GM23248 (cell line): ENCODE measurements at places on chromosomes 2 and 18. TPM values are rescaled to one million over a fixed set of nuclear protein-coding genes. Genes with fewer than 3 reads are reported as not detected.
A peak's percentile ranks its signal among the peaks of the same experiment; 100 is the strongest.

- no peak for DNase-seq
Measured at GRCh38 chr2:196130039-196130825, 41.1 kb downstream of the STK17B start.

- DNase-seq: no peak
Measured at GRCh38 chr2:159165048-159165447, 121.5 kb downstream of the WDSUB1 start.

GRCh38 chr2:212005085-212005671 is 533.4 kb downstream of the ERBB4 start:
- DNase-seq: peak; percentile 51

- peak; percentile 25 for DNase-seq
Measured at GRCh38 chr2:25347846-25348245, 6.1 kb upstream of the DNMT3A start.

Gene NEB
- 0.11 and 0.22 TPM in 2 replicates for polyA plus RNA-seq

- peak; percentile 91 for DNase-seq
Measured at GRCh38 chr2:170973492-170974303, 44.6 kb downstream of the GORASP2 start.

DNA sequence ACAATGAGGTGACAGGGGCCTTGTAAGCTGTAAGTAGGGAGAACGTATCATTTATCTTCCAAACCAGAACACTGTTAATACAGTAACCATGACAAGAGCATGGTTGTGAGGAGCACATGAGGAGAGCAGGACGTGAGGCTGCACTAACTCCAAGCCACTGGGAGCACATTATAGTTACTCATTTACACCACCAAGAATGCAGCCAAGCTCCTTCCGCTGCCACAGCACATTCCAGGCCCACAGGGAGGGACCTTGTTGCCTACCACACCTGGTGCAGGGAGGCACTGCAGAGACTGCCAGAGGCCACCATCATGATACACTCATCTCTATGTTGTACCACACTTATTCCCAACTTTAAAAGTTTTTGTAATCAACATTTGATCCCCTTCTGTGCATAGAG is 13.5 kb upstream of the SFXN5 start:
- DNase-seq: no peak

- no peak for DNase-seq
Measured at GRCh38 chr2:10165282-10165681, 42.7 kb downstream of the RRM2 start.

DNA sequence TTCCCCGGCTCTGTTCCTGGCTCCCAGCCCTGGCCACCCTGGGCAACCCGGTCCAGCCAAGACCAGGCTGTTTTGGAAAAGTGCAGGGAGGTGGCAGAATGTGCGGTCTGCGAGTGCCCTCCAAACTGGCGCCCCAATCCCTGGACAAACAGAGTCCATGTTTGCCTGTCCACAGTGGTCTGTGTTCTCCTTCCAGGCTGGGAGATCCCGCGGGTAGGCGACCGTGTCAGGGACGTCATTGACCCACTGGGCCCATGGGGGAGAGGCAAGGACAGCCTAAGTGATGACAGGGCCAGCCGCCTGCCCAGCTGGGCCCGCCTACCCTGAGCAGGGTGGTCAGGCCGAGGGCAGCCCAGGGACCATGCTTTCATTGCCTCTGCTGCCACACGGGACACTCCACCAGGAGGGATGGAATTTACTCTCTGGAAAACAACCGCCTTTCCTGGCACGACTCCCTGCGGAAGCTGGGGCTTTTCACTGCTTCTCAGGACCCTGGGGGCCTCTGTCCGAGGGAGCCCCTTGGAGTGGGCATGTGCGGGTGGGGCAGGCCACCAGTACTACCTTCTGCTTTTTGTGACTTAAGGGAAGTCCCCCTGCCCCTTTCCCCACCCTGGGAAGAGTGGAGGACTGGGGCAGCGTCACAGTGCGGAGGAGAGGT is 20.1 kb downstream of the CYP26B1 start:
- no peak for DNase-seq

DNA sequence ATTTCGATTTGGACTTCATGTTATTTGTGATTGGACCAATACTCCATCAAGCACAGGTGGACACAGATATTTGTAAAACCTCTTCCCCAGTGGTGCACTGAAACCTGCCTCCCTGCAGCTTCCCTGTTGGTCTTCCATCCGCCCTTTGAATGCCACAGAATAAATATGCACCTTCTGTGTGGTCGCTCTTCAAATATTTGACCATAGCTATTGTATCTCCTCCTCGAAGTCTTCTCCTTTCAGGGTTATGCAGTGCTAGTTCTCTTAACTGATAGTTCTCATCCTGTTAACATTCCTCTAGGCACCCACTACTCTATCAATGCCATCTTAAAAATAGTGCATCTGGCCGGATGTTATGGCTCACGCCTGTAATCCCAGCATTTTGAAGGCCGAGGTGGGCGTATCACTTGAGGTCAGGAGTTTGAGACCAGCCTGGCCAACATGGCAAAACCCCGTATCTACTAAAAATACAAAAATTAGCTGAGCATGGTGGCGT is 12.5 kb downstream of the SPATS2L start:
- no peak for DNase-seq

Gene ZNF236
- 2.4 and 4.6 TPM in 2 replicates for polyA plus RNA-seq

GRCh38 chr2:219592736-219593135 is 4.9 kb upstream of the STK11IP start:
- no peak for DNase-seq

DNA sequence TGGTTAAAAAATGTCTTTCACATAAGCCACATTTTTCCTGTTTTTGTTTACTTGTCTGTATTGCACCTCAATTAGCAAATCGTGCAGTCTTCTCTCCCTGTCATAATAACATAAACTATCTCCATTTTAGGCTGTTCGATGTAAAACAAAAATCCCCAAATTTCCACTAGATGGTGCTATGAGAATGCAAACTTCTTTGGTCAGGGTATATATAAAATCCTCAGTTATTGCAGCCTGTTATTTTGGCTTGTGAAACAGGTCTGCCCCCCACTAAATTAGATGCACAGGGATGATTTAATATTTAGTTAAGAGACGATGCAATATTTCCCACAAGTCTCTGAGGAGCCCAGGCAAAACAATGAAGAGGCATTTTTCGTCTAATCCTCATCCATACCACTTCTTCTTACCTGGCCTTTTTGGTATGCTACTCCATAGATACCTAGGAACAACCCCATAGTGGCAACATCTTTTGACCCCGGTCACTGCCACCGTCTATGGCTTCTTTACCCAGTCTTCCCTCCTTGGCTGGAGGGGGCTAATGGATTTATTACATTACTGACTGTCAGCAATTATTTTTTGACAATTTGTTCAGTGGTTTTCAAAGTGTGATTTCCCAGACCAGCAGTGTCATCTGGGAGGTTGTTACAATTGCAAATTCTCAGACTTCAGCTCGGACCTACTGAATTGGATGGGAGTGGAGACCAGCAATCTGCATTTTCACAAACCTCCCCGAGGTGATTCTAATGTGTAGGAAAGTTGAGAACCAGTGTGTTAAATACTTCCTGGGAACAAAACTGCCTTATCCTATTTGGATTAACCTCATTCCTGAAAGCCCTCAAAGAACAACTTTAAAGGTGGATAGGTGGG is 117.4 kb upstream of the CWC22 start:
- DNase-seq: peak; percentile 64

GRCh38 chr2:224747765-224748164 is 31.6 kb upstream of the CCDC195 start:
- no peak for DNase-seq
